Stimulated activated CD4-positive, alpha-beta T cell treated with anti-CD3 and anti-CD28 coated beads, Interleukin-1b, Interleukin-23, amount 100 ng/mL, for 4 hours (primary cell): ENCODE measurements at places on chromosomes 11 and 22.

DNA sequence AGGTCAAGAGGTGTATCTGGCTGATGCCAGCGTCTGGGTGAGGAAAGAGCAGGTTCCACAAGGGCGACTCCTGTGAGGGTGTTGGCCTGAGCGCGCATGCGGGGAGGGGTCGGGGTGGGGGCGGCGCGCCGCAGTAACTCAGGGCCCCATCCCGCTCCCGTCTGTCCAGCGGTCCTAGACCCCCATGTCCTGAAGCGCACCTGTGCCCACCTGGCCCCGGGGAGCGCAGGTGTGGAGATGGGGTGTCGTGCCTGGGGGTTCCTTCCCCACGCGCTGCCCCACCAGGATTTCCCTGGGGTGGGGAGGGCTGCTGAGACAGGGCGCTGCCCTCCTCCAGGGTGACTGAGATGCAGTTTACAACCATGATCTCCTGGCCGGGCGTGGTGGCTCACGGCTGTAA lies 20.9 kb downstream of the RNH1 start:
- DNase-seq: no peak

- DNase-seq: no peak
Observed at GRCh38 chr22:35479985-35480550, 60.6 kb upstream of the RASD2 start.

DNA sequence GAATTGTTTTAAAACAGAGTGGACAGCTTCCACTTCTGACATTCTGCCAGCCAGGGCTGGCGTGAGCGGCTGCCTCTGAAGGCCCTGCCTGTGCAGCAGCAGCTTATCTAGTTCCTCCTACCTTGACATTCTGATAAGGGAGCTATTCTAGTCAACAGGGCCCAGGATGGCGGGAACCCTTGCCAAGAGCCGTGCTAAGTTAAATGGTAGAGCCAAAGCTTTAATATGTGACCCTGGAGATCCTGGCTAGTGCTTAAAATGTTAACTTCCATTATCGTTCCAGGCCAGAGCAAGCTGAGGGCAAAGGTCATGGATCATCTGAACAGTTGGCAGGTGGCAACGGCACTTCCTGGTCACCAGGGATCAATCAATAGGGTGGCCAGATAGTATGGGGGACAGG lies 3.5 kb downstream of the KCNJ5 start:
- DNase-seq: no peak

DNA sequence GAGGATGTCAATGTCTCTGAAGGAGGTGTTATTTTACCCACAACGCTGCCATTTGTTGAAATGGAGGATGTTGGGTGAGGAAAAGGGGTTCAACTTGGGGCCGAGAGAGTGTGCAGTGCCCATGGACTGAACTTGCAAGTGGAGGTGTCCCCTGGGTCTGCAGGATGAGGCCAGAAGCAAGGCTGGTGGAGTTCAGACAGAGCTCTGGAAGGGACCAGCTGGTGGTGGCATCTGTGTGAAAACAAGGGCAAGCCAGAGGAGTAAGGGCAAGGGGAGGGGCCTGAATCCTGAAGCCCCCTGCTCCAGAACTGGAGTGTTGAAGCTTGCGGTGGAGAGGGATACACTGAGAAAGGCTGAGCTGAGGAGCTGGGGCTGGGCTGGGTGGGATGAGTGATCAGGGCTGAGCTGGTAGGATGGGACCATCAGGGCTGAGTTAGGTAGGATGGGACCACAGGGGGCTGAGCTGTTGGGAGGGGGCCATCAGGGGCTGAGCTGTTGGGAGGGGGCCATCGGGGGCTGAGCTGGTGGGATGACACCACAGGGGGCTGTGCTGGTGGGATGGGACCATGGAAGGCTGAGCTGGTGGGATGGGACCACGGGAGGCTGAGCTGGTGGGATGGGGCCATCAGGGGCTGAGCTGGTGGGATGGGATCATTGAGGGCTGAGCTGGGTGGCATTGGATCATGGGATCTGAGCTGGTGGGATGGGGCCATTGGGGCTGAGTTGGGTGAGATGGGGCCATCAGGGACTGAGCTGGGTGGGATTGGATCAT lies 13.4 kb upstream of the CTSD start:
- DNase-seq: no peak

DNA sequence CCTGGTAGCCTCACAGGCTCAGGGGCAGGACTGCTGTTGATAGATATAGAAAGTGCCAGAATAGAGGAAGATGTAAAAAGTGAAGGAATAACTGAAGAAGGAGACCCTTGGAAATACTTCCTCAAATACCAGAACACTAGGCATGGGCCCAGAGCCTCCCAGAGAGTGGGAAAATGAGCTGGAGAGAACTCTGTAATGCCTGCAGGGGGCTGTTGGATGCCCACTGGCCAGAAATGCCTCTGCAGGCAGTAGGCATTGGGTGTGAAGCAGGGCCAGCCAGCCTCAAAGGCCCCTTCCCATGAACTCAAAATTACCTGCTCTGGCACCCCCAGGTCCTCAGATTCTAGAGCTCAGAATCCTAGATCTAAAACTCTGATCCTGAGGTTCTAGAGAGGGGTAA lies 15.1 kb downstream of the P2RY2 start:
- no peak for DNase-seq

GRCh38 chr11:123194337-123195187 lies 486 bp downstream of the CLMP start:
- DNase-seq: no peak

GRCh38 chr11:76736266-76736665 lies 46.9 kb upstream of the TSKU start:
- no peak for DNase-seq

DNA sequence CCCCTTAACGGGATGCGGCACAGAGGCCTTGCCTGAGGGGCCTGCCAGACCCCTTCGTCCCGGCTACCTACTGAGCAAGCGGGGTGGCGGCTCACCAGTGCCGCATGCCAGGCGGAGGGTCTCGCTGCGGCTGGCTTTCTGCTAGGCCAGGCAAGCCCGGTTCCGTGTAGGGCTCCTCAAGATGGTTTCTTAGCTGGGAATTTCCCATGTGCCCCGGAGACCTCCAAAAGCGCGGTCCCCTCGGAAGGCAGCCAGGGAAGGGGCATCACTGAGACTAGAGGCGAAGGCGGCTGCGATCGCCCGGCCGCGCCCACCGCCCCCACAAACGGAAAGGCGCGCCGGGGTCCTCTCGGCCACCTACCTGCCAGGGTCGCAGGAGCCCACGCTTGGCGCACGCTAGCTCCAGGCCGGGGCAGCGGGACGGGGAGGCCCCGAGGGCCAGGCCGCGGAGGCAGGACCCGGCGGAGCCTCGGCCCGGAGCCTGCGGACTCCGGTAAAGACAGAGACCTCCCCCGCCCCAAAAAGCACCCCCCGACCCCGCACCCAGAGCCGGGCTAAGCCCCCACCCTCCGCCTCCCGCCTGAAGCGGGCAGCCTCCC lies 23.8 kb downstream of the MICAL3 start:
- DNase-seq: no peak
